NCI-H1092 treated with DMSO at 0.1 percent for 48 hours (cell line): ENCODE measurements at places on chromosomes 3 and 15.

DNA sequence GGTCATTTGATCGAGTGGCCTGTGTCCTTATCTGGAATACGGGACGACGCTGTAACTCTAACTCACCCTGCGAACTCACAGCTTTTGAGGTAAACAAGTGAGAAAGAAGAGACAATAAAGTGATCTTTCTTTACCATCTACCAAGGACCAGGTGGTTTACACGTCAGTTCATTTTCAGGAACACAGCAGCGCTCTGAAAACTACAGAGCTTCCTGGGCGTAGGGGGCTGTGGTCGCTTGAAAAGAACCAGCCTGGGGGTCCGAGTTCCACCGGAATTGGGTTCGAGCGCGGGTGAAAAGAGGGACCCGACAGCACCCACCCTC, 357 bp downstream of the KIAA1143 start:
- no peak for DNase-seq

GRCh38 chr3:71693641-71694040, 31.6 kb downstream of the EIF4E3 start:
- no peak for DNase-seq

DNA sequence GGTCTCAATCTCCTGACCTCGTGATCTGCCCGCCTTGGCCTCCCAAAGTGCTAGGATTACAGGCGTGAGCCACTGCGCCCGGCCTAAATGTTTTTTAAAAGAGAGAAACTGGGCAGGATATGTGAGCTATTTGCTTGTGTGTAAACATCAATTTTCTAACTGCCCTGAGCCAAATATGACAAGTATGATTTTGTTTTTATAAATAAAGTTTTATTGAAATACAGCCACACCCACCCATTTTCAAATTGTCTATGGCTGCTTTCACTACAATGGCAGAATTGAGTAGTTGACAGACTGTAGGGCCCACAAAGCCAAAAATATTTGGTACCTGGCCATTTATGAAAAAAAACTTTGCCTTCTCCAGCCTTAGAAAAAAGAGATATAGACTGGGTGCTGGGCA, 15.9 kb upstream of the HDC start:
- no peak for DNase-seq

DNA sequence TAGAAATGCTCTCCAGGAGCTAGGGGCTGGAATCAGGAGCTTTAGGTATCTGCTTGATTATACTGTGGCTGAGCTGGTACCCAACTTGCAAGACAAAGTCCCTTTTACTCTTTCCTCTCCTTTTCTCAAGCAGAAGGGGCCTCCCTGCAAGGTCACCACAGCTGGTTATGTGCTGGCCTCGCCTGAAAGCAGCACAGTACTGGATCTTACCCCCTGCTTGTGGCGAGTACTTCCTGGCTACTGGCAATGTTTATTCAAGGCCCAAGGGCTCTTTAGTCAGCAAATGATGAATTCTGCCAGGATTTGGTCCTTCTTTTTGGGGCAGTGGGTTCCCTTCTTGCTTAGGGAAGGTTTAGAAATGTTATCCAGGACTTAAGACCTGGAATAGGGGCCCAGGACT, 234.6 kb downstream of the RAP2B start:
- DNase-seq: no peak

GRCh38 chr3:13655061-13655913, 106.4 kb downstream of the FBLN2 start:
- peak; percentile 22 for DNase-seq

DNA sequence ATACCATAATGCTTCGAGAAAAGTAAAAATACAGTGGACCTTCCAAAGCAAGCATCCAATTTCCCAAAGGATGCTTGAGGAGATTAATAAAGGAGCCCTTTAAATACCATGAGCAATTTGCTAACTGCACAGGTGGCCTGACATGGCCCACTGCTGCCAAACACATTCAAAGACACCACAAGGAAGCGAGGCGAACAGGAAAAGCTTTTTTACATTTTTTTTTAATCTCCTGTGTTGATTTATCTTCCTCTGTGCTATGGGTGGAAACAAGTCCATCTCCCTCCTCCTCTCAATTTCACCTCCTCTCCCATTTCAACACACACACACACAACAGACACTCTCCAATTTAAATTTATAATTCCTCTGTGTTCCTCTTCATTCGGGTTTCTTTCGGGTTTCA, 243.4 kb downstream of the IGSF11 start:
- no peak for DNase-seq

- no peak for DNase-seq
Observed at GRCh38 chr3:175839366-175840005, 980.4 kb downstream of the NAALADL2 start.

GRCh38 chr15:34794590-34795206, 651 bp downstream of the ACTC1 start:
- no peak for DNase-seq

GRCh38 chr15:28993720-28994053, 107.9 kb downstream of the APBA2 start:
- no peak for DNase-seq

DNA sequence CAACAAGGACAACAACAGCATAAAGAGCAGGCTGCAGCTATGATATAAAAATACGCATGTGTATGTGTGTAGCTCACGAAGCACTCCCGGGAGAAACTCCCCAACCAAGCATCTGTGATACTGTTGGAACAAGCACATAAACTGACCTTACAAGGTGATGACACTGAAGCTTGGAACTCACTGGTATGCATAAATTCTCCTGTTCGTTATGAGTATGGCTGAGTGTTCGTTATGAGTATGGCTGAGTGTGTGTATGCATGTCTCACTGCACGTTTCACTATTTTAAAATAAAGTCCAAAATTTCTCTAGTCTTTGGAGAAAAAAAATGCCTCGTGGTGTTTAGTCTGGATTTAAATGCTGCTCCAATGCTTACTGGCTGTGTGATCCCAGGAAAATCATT, 256.8 kb downstream of the RORA start:
- DNase-seq: no peak

DNA sequence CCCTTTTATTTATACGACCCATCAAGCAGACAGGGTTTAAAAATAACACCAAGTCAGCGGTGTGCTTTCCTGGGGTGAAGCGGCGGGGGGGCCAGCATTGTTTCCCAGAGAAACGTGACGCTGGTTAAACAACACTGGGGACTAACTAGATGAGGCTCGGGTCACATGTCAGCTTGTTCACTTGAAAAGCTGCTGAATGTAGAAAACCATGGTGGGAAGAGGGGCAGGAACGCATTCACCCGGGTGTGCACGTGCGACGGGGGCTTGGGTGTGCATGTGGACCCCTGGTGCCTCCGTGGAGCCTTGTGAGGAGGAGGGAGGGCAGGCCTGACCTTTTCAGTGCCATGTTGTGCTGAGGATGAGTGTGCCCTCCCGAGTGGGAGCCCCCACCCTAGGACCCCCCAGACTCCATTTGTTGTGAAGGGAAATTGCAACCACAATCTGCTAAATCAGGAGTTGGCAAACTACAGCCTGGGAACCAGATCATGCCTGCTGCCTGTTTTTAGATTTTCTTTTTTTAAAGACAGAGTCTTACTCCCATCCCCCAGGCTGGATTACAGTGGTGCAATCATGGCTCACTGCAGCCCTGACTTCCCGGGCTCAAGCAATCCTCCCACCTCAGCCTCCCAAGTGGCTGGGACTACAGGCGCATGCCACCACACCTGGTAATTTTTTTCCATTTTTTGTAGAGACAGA, 70.4 kb upstream of the CMTM7 start:
- DNase-seq: peak; percentile 43
